SK-N-MC (cell line): ENCODE measurements at places on chromosomes 12 and 14.

DNA sequence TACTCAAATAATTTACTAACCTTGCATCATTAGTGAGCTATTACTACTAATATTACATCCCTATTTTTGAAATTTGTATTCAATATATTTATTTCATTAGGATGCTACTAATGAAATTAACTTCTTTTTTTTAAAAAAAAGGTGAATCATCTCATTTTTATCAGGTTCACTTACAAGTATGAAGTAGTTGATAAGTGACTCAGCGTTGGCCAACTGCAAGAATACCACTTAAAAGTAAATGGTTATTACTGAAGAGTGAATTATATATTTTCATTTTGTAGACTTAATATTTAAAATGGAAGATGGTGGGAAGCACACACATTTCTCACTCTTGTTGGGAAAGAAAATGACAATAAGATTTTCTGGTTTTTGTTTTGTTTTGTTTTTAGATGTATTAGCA, 19.6 kb downstream of the OR4N2 start:
- no peak for DNase-seq

DNA sequence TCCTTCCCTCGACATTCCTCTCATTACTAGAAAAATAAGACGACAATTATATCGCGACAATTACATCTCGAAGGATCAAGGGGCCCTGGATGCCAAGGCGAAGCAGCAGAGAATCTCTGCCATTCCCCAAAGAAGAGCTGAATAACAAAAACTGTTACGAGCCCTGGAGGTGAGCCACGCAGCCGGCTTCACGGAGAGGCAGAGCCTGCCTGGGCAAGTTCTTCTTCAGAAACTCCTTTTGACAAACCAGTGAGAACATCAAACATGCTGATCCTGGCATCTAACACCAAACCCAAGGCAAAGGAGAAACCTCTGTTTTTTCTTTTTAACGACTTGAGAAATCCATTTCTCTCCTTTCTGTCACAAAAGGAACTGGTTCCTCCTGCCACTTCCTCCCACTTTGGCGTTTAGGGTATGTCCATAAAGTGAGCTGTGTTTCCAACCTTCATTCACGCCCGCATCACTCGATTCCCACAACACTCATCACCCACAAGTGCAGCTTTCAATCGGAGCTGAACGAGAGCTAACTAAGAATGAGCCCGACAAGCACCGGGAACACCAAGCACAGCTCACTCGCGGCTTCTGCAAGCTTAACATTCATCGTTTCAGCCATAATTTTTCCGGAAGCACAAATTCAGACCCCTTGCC, 21.5 kb downstream of the CCDC88C start:
- DNase-seq, result no peak

GRCh38 chr14:53620317-53620716, 336.3 kb downstream of the BMP4 start:
- no peak for DNase-seq

- no peak for DNase-seq
Observed at GRCh38 chr12:45224311-45224710, 8.4 kb downstream of the ANO6 start.

DNA sequence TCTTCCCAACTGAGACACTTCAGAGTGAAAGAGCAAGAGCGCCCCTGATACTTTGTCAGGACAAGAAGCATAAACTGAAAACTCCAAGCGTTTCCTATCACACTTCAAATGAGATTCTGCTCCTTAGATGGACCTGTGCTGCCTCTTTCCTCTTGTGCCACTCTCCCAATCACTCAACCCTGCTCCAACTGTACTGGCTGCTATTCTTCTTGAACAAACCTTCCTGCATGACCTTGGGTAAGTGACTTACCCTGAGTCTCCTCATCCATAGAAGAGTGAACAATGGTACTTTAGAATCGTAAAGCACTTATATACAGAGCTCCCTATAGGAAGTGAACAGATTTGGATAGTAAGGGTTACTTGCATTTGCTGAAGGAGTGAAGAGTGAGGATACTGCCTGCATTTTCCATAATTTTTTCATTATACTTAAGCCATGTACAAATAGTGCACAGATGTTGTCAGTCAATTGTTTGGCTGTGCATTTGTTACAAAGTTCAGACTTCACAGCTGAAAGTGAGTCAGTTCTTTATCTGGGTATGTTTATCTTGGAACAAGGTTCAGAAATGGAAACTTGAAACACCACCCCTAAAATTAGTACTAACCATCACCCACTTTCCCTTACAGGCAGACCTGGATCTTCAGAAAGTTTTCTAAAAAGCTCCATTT, 10.8 kb downstream of the MTERF2 start:
- no peak for DNase-seq

DNA sequence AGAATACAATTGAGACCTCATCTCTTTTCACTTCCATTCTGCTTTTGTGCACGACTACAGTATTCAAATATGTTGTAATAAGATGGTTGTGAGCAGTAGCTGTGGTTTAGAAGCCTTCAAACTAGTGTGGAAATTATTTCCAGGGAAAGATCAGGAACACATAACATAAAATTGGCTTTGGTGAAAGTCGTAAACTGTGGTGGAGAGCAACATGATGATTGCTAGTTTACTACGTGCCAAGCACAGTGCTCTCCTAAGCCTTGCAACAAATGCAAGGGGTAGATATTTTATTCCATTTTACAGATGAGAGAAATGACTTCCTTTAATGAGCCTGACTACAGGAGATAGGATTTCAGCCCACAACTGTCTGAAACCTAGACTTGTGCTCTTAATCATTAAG, 172.4 kb upstream of the LMNTD1 start:
- no peak for DNase-seq

- DNase-seq, result no peak
Observed at GRCh38 chr14:43204816-43205215, 1302.3 kb downstream of the FSCB start.

DNA sequence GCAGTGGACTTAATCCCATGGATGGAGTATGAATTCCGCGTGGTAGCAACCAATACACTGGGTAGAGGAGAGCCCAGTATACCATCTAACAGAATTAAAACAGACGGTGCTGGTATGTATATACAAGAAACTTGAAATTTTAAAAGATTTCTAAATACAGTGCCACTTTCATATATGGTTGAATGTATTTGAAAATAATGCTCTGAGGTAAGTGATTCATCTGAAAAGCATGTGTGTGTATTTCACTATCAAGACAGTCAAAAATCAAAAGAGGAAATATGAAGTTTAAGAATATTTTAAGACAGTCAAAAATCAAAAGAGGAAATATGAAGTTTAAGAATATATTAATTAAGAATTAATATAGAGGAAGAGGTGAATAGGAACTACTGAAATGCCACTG, 195.0 kb upstream of the PDZRN4 start:
- no peak for DNase-seq

GRCh38 chr12:99804715-99805114, 157.2 kb downstream of the GARIN6 start:
- no peak for DNase-seq

DNA sequence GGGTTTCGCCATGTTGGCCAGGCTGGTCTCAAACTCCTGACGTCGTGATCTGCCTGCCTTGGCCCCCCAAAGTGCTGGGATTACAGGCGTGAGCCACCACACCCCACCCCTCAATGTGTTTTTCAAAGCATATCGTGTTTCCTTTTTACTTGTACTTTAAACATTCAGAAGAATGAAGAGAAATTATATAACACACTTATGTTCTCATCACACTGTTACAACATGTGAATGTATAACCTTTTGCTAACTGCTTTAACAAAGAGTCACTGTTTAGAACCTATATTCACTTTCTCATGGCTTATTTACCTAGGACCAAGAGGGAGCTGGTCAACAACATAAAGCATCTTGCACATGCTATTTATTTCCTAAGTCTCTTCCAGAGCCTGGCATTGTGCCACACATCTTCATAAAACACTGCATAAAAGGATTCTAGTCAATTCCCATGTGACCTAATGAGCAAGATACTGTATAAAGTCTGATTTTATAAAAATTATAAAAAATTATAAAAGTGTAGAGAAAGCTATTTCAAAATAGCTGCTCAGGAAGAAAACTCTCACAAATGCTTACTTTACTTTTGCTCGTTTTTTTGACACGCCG, 16.0 kb upstream of the ACTR6 start:
- DNase-seq, result no peak

DNA sequence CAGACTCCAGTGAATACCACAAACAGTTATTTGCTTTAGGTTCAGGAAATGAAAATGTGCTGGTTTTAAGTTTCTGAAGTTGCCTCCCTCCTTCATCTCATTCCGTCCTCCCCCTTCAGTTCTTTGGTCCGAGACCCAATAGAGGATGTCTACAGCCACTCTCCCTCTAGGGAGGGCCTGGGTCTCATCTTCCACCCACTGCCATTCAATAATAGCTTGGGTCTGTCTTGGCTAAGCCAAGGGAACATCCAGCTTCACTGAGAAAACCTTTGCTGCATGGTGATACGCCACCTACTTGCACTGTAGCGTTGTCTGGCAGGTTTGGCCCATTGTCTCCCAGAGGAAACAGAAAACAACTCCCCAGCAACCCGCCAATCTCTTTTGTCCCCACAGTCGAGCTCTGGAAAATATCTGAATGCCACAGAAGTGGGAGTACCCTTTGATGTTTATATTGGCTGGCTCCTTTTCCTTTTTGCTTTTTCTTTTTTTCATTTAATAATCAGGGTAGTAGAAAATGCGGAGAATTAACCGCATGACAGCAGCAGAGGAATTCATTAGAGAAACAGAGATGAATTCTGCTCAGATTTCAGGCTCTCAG, 380.1 kb downstream of the RAD51B start:
- DNase-seq, result no peak

- no peak for DNase-seq
Observed at GRCh38 chr12:108568338-108569154, 6.2 kb downstream of the ISCU start.

- no peak for DNase-seq
Observed at GRCh38 chr14:92322516-92322915, 449 bp upstream of the SLC24A4 start.

- no peak for DNase-seq
Observed at GRCh38 chr12:87952850-87953249, 76.4 kb downstream of the C12orf50 start.

DNA sequence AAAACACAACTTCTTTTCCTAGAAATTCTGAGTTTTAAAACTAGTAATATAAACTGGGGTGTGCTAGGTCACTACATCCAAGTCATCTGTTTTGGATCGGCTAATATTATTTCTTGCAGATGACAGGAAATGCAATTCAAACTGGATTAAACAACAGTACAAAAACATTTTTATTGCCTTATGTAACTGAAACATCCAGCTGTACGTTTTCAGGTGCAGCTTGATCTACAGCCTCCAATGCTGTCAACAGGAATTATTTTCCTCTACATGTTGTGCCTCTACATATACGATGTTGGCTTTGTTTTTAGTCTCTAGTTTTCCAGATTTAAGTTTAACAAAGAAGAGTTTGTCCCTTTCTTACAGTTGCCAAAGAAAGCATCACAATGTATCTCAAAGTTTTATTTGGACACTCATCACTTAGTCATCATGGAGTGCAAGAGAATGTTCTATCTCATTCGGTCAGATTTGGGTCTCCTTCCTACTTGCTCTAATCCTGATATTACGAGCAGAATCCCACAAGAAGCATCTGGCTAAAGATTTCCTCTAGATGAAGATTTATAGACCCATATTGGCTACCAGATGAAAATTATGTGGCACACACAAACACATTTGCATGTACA, 326.7 kb downstream of the SLC6A15 start:
- no peak for DNase-seq

- DNase-seq, result no peak
Observed at GRCh38 chr14:75833326-75834020, 148.3 kb downstream of the TGFB3 start.

DNA sequence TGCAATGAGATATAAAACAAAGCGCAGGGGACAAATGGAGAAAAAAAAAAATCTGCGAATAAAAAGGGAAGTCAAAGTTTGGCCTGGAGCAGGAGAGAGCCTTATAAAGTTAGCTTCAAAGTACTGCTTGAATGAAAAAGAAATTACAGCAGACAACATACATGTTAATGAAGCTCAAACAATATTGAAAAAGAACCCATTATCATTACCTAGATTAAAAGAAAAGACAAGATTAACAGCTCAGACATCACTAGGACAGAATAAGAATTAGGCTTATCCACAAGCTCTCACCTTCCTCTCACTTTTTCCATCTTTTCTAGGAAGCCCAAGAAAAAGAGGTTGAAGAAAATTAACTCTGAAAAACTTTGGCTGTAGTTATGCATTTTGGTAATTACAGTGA, 503.5 kb downstream of the ETNK1 start:
- DNase-seq, result no peak

DNA sequence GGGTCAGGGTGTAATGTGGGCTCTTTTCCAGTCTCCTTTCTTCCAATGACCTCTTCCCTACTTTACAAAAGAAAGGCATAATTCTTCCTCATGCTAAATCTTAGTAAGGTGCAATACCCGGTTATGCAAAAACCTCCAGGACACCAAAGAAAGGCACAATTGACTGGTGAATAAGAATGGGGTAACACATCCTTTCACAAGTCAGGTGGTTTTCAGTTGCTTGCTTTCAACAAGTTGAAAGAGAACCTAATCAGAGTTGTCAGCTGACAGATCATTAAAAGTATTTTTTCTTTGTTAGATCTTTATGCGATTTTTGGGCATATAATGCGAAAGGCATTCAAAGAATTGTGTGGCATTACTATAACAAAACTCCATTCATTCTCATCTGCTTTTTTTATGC, 1.3 kb upstream of the AEBP2 start:
- no peak for DNase-seq

DNA sequence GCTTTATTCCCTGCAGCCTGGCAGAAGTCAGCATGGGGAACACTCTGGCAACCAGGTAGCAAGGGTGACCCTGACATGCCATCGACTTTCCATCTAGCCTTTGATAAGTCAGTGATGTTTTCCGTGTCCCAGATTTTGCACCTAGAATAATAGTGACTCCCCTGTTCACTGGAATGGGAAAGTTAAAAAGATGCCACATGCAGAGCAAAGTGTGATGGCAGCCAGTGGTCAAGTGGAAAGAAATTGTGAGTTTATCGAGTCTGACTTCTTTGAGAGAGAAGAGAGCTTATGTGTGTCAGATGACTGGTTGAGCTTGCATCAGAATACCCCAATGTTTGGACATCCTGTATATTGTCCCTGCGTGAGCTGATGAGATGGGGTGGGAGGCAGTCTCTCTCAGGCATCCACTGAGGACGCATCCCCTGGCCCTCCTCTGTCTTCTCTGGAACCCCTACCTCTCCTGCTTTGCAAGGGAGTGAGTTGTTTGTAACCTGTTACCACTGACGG, 148.5 kb downstream of the GCH1 start:
- no peak for DNase-seq

- no peak for DNase-seq
Observed at GRCh38 chr14:37870170-37870569, 274.7 kb downstream of the TTC6 start.

- DNase-seq, result no peak
Observed at GRCh38 chr12:59322473-59322872, 273.4 kb upstream of the SLC16A7 start.

DNA sequence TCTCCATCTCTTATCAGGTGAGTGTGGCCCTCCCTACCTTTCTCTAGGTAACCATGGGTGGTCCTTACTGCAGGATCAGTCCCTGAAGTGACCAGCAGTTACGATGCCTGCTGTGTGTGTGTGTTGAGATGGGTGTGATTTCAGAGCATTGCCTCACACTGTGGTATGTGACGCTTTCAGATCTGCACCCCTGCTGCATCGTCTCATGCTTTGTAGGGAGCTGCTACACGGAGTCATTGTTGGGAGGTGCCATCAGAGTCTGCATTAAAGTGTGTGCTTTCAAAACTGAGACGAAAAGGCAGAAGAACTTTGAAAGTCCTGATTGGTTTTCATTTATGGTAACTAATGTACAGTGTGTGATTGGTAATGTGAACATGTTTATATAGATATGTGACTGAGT, 150.5 kb downstream of the PELI2 start:
- no peak for DNase-seq

- DNase-seq, result no peak
Observed at GRCh38 chr12:52871291-52872039, 22.7 kb upstream of the KRT78 start.
